ENCODE measurements at places on chromosomes 4 and X. TPM values are rescaled to one million over a fixed set of nuclear protein-coding genes. Genes with fewer than 3 reads are reported as not detected.

DNA sequence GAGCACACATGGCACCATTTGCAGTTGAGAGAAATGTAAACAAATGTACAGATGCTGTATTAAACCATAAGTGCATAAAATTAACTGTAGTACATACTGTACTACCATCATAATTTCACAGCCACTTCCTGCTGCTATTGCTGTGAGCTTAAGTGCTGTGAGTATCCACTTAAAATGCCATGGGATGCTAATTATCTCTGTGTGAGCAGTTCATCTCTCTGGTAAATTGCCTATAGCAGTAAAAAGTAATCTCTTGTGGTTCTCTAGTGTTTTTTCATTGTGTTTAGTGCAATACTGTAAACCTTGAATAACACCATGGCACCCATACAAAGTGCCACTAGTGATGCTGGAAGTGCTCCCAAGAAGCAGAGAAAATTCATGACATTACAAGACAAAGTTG, 9.9 kb upstream of the SCOC start:
- H3K36me3 ChIP-seq, result no peaks in the 10 kb centered on the region
- no peaks in the 10 kb centered on the region for H3K27me3 ChIP-seq
- H3K4me1 ChIP-seq, result no peaks in the 10 kb centered on the region
- DNase-seq, result no peak

ADAMTS3 gene
- not detected for total RNA-seq

ATG4A gene
- 7.9 TPM for total RNA-seq

PARM1 gene
- 0.13 TPM for total RNA-seq

DNA sequence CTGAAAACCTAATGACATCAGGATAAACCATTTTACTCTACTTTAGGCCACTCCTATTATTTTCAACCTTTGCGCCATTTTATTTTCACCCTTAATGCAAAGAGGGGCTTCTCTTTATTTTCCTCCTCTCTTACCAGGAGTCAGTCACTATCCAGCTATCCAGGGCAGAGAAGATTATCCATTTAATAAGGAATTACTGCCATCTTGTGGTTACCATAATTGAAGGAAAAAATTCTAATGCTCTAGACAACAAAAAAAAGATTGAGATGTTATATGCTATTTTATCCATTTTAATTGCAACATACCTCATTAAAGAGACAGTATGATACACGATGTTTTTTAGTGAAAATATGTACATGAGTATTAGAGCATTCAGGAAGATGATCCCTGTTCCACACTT, 514.5 kb upstream of the FAM241A start:
- DNase-seq, result no peak
- no peak overlapping the region for H3K27ac ChIP-seq
- no peaks in the 10 kb centered on the region for H3K36me3 ChIP-seq
- H3K27me3 ChIP-seq, result no peaks in the 10 kb centered on the region
- H3K4me1 ChIP-seq, result no peaks in the 10 kb centered on the region

PPP1R2C gene
- not detected for total RNA-seq

DNA sequence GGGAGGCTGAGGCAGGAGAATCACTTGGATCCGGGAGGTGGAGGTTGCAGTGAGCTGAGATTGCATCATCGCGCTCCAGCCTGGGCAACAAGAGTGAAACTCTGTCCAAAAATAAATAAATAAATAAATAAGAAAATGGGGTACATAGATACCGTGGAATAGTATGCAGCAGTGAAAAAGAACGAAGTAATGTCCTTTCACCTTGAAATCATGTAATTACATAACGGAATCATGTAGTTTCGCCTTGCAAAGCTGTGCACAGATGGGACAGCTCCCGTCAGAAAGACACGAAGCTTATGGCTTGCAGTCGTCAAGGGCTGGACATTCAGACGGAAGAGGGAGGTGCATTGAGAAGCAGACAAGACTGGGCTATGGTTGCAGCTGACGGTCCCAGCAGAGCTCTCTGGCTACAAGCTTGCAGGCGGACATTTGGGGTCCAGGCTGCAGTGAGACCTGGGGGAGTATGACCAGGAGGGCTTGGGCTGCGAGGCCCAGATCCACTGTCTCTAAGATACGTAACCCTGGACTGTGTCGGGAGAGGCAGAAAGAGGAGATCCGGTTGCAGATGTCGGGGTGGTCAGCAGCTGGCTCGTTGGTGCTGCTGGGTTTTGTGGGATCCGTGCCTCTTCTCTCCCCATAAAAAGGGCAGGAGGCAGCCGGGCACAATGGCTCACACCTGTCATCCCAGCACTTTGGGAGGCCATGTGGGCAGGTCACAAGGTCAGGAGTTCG, 6.2 kb upstream of the P2RY8 start:
- H3K4me3 ChIP-seq, result no peak overlapping the region
- no peaks in the 10 kb centered on the region for H3K27me3 ChIP-seq
- no peaks in the 10 kb centered on the region for H3K4me1 ChIP-seq
- H3K36me3 ChIP-seq, result no peaks in the 10 kb centered on the region

GRCh38 chrX:135411893-135412292, 9.9 kb upstream of the SMIM10L2A start:
- peaks cover 2% of the 10 kb centered on the region for H3K4me1 ChIP-seq
- no peaks in the 10 kb centered on the region for H3K27me3 ChIP-seq
- H3K27ac ChIP-seq, result no peak overlapping the region
- no peak for DNase-seq
- no peaks in the 10 kb centered on the region for H3K36me3 ChIP-seq
- H3K4me3 ChIP-seq, result no peak overlapping the region

NSG1 gene
- 17.0 TPM for total RNA-seq

PLK4 gene
- 5.6 TPM for total RNA-seq

GRCh38 chrX:114626323-114626722, 42.4 kb downstream of the HTR2C start:
- no peaks in the 10 kb centered on the region for H3K4me1 ChIP-seq
- no peaks in the 10 kb centered on the region for H3K27me3 ChIP-seq
- DNase-seq, result no peak
- H3K36me3 ChIP-seq, result no peaks in the 10 kb centered on the region
- H3K4me3 ChIP-seq, result no peak overlapping the region
- no peak overlapping the region for H3K27ac ChIP-seq

DNA sequence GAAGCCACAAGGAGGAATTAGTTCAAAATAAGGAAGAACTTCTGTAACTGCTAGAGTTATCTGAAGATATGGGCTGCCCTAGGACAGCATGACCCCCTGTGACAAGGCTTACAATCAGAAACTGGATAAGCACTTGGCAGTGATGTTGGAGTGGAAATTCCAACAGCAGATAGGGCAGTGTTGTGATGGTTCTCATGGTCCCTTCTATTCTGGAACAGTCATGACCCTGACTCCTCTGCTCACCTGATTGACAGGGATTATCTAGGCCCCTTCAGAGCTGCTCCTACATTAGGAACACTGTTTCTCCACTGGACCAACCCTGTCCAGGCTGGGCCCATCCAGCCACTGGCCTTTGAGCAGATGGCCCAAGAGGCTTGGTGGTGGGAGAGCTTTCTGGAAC, 17.9 kb downstream of the NALF2 start:
- H3K27me3 ChIP-seq, result peaks cover 4% of the 10 kb centered on the region
- DNase-seq, result no peak
- H3K4me3 ChIP-seq, result no peak overlapping the region
- H3K36me3 ChIP-seq, result no peaks in the 10 kb centered on the region
- no peak overlapping the region for H3K27ac ChIP-seq

- DNase-seq, result no peak
- H3K27me3 ChIP-seq, result no peaks in the 10 kb centered on the region
- no peaks in the 10 kb centered on the region for H3K36me3 ChIP-seq
- no peak overlapping the region for H3K27ac ChIP-seq
- peaks cover 50% of the 10 kb centered on the region for H3K4me1 ChIP-seq
Observed at GRCh38 chrX:9467751-9468150, 2.9 kb downstream of the TBL1X start.

GRCh38 chr4:75051431-75051830, 118.5 kb downstream of the PARM1 start:
- H3K4me3 ChIP-seq, result no peak overlapping the region
- H3K36me3 ChIP-seq, result no peaks in the 10 kb centered on the region
- DNase-seq, result no peak
- no peaks in the 10 kb centered on the region for H3K4me1 ChIP-seq
- H3K27me3 ChIP-seq, result no peaks in the 10 kb centered on the region

DNA sequence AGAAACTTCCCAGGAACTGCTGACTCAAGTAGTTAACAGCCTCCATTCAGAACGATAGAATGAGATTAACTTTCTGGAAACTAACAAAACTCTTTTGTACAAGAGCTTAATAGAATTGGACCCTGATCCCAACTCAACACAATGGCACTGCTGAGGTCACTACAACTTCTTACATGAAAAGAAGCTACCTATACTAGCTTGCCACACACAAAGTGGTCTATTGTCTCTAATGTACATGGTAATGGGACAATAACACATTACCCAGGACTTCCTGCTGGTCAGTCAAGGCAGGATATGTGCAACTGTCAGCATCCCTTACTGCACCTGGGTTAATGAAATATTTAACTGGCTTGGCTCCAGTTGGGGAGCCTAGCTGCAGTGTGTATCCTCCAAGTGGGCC, 56.2 kb downstream of the BRCC3 start:
- no peaks in the 10 kb centered on the region for H3K36me3 ChIP-seq
- DNase-seq, result no peak
- no peaks in the 10 kb centered on the region for H3K27me3 ChIP-seq
- H3K4me1 ChIP-seq, result no peaks in the 10 kb centered on the region
- H3K4me3 ChIP-seq, result no peak overlapping the region
